ENCODE measurements at places on chromosomes 7 and 10. TPM values are rescaled to one million over a fixed set of nuclear protein-coding genes. Genes with fewer than 3 reads are reported as not detected.

DNA sequence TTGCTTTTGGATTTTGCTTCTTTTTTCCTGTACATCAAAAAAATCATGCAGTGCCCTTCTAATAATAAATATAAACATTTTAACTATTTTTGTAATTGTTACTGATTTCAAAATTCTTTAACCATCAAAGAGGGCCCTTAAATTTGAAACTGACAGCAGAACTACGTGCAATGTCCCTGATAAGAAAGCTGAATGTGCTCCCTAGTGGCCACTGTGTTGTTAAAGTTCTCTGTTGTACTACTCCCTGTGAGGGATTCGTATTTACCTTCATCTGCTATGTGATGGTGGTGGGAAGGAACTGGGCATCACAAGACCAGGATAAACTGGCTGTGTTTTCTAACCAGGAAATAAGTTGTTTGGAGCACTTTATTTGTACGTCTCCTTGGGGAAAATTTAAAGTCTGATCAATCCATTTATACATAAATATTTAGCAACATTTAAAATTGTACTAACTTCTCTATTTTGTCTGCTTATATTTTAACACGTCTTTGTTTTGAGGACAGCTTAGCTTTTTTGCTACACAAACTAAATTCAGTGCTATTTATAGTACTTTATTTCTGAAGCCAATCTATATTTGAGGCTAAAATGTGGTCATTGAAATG lies 322.4 kb downstream of the HGF start:
- no peak for DNase-seq

OR2A1 gene
- total RNA-seq, result not detected

MLXIPL gene
- total RNA-seq, result not detected

- no peak for DNase-seq
These were observed 95.8 kb downstream of the CHST15 start for GRCh38 chr10:123997486-123998196.

MRPS33 gene
- total RNA-seq, result 21.6 TPM

DNA sequence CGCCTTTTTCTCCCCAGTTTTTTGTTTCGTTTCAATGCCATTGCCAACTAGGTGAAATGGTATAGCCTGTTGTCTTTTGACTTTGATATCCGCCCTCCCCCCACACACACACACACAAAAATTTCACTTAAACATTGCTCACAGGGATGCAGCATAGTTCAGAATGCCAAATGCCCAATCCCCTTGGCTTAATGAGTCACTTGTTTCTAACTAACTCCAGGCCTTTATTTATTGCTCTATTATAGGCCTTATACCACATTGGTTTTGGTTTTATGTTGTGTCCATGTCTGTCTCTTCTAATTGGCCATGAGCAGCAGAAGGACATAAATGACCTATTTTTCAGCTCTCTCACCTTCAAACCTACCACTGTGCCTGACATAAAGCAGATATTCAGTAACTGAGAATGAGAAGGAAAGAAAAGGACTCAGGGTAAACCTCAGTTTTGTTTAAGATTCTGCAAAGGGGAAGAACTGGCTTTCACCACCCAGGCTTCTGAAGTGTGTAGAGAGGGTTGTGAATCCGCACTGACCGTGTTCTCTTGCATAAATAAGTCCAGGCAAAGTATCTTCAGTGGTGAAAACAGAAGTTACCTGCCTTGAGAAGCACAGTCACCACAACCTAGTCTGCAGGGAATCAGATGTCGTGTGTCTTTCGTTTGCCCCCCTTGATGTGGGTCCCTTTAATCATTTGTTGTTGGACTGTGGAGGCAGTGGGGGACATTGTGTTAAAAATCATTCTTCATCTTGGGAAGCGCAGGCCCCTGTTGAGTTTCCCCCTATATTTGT lies 139.8 kb downstream of the CELF2 start:
- DNase-seq, result no peak

DNA sequence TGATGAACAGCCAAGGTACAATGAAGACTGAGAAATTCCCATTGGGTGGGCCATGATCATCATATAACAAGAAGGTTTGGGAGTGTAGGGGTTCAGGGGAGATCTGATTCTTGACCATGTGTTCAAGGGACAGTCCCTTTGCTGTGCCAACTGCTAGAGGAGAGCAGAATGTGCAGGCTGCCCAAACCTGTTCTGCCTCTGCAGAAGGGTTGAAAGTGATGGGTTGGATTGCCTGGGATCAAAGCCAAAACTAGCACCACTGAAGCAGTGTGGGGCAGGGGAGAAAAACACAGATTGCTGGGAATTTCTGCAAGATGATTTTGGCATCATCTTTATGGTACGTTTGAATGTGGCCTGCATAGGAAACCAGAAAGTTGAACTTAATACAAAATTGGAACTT lies 303.9 kb downstream of the OTUD1 start:
- DNase-seq, result no peak

DNA sequence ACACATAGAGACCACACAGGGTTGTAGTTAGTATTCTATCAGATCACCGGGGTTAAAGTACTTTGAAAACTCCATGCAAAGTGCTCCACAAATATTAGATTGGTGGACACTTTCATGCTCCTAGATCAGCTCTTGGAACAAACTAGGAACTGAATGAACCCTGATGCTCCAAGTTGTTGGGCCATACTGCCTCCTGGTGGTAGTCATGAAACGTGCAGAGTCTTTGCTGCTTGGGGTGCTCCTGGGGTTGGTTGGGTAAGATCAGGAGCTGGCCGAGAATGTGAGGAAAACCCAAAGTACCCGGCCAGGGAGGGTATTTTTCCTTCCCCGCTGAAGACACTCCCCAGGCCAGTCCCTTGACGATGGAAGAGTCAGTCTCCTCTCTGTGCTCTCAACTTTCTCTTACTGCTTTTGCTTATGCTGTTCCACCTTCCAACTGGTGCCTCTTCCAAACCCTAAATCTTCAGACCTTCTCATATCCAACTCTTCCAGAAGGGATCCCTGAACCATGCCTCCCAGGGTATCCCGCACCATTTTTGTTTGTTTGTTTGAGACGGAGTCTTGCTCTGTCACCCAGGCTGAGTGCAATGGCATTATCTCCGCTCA lies 918 bp upstream of the RPEL1 start:
- peak; percentile 81 for DNase-seq

- no peak for DNase-seq
These were observed 54.3 kb downstream of the EGFR start for GRCh38 chr7:55073051-55073511.

- DNase-seq, result no peak
These were observed 646.4 kb downstream of the GRM8 start for GRCh38 chr7:126606331-126606730.

GRCh38 chr10:79044036-79044632 lies 24.6 kb upstream of the ZMIZ1 start:
- no peak for DNase-seq

- no peak for DNase-seq
These were observed 61.9 kb downstream of the TES start for GRCh38 chr7:116271963-116272886.

OGDHL gene
- total RNA-seq, result 6.9 TPM

- DNase-seq, result no peak
These were observed 9.0 kb upstream of the UCN3 start for GRCh38 chr10:5355594-5356301.

All from frontal cortex (tissue), 4 donors.